Cerebellar cortex (tissue), 1 donor: ENCODE measurements at places on chromosomes 7 and 10.

DNA sequence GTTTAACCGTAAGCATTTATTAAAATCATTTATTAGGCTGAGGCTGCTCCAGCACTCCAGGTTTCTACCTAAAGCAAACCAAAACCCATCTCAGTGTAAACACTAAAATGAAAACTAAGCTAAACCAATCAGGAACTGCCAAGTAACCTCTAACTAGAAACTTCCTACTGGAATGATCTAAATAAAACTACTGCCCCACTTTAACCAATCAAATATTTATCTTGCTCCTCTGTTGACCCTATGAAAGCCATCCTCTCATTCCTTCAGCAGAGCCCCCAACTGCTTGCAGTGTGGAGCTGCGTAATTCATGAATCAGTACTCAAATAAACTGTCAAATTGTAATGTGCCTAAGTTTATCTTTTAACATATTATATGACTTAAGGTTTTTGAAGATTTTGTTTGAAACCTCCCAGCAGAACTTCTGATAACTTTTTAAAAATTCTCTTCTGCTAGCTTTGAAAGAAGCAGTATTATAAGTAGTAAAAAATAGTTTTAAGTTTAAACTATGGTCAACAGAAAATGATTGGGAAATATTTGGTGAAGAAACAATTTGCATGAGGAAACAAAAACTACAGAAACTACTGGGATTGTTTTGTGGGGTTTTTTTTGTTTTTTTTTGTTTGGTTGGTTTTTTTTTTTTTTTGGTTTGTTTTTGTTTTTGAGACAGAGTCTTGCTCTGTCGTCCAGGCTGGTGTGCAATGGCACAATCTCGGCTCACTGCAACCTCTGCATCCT is 47.4 kb downstream of the GPR37 start:
- no peak for DNase-seq

- no peak for DNase-seq
Observed at GRCh38 chr7:149067869-149068268, 22.6 kb downstream of the ZNF786 start.

DNA sequence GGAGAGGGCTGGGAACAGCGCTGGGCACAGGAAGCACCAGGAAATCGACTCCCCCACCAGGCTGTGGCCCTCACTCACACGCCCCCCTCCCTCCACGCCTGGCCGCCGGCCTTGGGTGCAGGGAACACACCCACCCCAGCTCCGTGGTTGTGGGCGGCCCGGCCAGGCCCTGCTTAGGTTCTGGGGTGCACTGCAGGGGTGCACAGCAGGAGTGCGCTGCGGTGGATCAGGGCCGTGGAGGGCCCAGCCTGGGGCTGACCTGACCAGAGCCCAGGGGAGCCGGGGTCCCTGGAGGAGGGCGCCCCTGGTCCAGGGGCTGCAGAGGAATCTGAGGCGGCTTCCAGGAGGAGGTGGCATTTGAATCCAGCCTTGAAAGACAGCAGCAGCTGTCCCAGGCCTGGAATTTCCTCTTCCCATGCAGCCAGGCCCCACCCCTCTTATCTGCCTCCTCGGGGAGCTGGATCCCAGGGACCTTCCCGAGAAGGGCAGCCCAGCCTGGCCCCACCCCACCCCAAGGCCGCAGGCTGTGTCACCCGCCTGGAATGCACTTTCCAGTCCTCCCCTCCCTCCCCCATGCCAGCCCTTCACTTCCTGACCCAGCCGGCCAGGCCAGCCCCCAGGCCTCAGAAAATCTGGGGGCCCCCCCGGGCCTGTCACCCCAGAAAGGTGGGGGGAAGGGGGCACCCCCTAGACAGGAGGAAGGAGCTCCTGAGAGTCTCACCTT is 18.4 kb upstream of the PDGFA start:
- no peak for DNase-seq

DNA sequence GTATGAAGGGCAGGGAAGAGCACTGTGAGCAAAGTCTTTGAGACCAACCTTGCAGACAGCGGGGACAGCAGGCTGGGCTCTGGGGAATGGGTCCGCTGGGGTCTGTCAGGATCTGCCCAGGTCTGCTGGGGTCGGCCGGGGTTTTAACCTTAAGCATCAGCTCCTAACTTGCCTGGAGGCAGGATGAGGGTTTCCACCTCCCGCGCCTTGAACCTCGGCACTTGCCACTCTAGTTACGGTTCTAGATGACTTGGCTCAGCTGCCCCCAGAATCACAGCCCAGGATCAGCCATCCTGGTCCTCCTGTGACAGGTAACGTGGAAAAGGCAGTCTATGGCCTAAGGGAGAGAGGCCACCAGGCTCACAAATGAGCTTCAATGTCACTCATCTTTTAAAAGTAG is 50.4 kb upstream of the CACUL1 start:
- DNase-seq = no peak

- DNase-seq = no peak
Observed at GRCh38 chr7:101172005-101172853, 6.9 kb upstream of the VGF start.

DNA sequence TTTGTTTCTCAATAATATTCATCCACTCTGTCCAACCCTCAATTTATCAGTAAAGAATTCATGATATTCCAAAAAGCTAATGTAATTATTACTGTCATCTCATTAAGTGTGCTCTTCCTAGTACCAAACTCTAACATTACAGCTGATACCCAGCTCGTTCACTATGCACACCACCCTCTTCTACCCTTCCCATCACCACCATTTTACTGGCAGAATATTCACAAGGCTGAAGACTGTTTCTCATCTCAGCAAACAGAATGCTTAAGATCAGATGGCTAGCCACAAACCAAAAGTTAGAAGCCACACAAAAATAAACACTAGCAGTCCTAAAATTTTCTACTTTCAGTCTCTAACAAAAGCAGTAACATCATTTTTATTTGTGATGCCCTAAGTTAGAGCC is 121.5 kb downstream of the SRPK2 start:
- peak; percentile 44 for DNase-seq

- no peak for DNase-seq
Observed at GRCh38 chr10:104582966-104583365, 58.1 kb upstream of the SORCS3 start.

GRCh38 chr10:9743639-9744038 is 1274.0 kb upstream of the CELF2 start:
- DNase-seq = no peak

DNA sequence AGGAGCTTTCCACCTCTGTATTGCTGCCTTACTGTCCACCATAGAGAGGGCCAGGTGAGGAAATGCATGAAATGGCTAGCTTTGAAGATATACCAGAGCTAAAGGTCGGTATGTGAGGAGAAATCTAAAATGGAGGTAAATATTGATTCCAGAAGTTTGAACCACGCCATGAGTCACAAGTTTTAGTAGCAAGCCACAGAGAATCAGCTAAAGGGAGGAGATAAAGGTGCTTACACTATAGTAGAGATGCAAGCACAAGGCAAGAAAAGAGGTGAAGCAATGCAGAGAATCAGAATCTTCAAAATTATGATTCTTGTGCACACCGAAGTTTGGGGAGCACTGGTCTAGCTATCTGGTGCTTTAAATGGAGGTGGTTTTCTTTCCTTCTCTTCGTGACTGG is 3.0 kb upstream of the GSAP start:
- no peak for DNase-seq

DNA sequence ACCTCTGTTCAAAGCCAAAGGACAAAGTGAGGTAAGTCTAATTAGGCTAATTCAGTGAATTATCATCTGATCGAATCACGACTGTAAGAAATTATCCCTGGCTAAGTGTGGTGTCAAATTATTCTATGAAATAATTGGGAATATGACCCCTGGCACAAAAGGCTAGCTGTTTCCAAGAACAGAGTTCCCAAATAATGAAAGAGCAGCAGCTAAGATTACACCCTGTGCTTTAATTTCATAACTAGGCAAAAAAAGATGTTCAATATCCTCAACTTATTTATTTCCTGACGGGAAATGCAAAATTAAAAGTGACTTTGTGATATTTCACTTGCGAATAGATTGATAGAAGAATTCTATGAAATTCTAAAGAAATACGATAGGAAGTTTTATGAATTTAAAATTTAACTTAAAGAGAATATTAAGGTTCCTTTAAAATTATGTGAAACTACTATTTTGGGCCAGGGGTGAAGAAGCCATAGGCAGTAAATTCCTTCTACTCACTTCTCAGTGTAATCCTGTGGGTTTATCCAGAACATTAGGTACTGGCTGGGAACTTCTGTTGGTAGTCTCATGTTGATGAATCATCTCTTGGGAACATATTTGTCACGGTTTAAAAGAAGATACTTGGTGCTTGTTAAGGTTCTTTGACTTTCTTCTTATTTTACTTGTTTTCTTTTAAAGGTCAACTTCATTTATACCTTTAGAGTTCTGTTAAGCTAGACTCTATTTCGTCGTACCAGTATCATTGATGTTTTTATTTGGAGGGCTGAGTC is 148.5 kb downstream of the POLR1F start:
- DNase-seq = no peak

DNA sequence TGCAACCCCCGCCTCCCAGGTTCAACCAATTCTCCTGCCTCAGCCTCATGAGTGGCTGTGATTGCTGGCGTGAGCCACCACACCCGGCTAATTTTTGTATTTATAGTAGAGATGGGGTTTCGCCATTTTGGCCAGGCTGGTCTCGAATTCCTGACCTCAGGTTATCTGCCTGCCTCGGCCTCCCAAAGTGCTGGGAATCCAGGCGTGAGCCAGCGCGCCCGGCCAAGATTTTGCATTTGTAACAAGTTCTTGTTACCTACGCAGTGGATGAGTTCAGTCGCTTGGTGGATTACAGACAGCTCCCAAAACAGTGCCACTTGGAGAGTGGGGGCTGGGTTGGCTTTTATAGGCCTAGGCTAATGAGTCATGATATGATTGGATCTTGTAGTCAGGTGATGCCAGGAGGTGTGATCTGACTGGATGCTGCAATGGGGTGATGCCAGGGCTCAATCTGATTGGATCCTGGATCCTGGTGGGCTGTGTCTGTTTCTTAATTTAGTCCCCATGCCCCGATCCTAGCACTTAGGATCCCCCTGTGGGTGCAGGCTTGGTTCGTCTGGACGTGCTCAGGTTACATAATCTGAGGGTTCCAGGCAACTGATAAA is 20.3 kb downstream of the SBDS start:
- peak; percentile 14 for DNase-seq

GRCh38 chr10:65742906-65743305 is 1182.9 kb upstream of the LRRTM3 start:
- DNase-seq = peak; percentile 98

DNA sequence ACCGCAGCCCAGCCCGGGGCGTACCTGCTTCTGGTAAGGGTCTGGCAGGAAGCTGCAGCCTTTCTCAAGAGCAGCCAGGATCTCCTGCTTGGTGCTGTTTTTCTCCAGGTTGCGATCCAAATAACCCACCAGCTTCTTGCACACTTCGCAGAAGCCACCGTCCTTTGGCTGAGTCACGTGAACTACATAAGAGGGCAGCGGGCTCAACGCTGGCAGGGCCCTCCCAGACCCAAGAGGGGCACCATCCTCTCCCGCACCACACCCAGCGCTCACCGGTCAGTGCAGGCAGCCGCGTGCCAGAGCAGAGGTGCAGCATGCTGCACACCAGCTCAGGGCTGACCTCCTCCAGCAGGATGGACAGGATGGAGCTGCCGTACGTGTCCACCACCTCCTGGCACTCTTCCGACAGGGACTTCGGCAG is 31.6 kb downstream of the PSAP start:
- DNase-seq = no peak
